Activated CD8-positive, alpha-beta T cell treated with anti-CD3 and anti-CD28 coated beads for 36 hours (primary cell): ENCODE measurements at places on chromosomes 3 and 15.

- no peak for DNase-seq
These were observed 124.7 kb upstream of the CCNL1 start for GRCh38 chr3:157284688-157285087.

GRCh38 chr3:187377842-187378241, 9.7 kb downstream of the RTP4 start:
- no peak for DNase-seq

DNA sequence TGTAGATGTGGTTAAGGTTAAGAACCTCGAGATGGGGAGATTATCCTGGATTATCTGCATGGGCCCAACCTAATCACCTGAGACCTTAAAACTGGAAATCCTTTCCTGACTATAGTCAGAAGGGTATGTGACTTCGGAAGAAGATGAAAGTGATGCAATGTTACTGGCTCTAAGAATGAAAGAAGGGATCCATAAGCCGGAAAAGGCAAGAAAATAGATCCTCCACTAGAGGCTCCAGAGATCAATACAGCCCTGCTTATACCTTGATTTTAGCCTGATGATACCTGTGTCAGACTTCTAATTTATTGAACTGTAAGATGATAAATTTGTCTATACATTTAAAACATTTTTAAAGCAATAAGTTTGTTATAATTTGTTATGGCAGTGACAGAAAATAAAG, 21.5 kb upstream of the GASK1A start:
- no peak for DNase-seq

- peak; percentile 20 for DNase-seq
These were observed 51.9 kb downstream of the CCK start for GRCh38 chr3:42214064-42214463.

- no peak for DNase-seq
These were observed 40.6 kb downstream of the TNK2 start for GRCh38 chr3:195867631-195868335.

DNA sequence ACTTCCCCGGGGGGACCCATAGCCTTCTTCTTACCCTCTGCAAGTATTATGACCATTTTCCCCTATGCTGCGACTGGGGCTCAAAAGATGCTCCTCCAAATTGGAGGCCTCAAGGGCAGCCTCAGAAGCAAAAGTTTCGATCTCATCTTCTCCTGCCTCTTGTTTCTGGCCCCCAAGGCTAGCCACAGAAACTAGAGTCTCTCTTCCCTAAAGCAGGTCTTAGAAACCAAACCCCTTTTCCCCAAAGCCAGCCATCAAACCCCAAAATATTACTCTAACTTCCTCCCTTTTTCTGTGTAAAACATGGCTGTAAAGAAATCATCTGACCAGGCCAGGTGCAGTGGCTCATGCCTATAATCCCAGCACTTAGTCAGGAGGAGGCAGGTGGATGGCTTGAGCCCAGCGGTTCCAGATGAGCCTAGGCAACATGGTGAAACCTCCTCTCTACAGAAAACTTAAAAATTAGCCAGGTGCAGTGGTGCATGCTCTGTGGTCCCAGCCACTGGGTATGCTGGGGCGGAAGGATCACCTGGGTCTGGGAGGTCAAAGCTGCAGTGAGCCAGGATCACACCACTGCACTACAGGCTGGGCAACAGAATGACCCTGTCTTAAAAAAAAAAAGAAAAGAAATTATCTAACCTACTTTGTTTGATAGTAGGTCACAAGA, 36.7 kb upstream of the MFGE8 start:
- DNase-seq = no peak

DNA sequence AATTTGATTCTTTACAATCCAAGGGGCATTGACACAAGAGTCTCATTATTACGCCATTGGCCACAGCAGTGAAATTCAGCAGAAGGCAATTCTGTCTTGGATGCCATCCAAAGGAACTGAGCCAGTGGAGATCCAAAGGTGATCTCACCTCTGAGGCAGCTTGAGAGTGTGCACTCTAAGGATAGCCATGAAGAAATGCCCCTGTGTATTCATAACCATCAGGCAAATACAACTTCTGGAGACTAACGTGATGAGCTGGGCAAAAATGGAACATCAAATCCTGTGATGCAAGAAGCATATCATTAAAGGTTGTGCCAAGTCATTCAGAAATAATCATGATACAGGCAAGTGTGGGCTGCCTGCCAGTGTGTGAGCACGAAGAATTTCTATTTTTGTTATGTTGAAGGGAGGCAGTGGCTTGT, 41.4 kb downstream of the ROBO2 start:
- no peak for DNase-seq

DNA sequence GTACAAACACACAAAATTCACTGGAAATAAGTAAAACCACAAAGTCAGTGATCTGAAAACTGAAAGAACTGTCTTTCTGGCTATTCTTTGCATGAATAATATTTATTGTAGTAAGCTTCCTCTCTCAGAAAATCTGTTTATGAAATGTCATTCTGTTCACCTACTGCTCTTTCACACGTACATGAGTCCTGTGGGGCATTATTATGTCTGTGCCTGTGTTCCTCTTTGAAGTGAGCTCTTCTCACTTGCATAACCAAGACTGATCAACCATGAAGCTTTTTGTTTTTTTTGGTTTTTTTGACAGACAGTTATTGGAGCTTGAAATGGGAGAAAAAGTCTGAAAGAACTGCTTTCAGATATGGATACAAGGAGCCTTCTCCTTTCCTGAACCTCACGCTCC, 195.8 kb downstream of the PLCH1 start:
- no peak for DNase-seq

DNA sequence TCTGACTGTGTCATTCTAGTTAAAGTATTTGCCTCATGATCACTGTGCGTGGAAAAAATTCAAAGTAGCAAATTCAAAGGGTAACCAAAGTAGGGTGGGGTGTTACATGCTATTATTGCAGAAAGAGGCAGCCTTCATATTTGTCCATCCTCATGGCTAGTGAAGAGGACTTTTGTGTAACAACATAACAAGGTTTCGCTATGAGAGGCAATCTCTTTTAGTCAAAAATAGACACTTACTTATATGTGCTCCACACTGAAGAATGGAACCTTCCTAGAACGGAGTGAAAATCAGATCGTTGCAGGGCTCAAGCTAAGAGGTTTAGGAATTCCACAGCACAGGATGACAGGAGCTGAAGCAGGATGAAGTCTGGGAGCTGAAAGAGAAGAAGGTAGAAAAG, 345.1 kb upstream of the CBLB start:
- no peak for DNase-seq

DNA sequence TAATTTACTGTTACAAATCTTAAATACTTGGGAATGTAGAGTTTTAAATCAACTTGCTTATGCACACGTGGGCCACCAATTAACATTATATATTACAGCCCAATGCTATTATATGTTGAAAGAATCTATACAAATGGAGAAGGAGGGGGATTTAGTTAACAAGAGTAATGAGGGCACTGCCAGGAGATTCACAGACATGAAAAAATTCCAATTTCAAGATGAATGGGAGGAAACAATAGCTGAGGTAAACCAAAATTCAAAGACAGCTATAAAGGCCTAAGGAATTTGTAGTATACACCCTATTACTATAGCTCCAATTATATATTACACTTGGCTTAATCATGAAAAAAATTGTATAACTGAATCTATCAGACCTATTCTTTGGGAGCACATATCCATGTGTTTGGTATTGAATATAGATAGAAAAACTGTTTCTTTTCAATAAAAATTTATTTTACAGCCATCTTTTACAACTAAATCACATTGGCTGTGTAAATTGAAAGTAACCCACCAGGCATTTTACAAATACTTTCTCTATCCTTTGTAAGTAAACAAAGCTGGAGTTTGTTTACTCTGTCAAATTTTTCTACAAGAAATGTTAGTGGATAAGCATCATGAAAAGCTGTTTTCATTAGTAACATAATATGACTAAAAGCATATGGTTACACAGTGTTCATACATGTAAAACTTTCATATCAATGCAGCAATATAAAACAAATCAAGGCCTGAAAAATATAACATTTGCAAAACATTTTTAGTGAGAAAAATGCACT, 1045.8 kb downstream of the ROBO1 start:
- no peak for DNase-seq

GRCh38 chr3:124881976-124882697, 5.0 kb downstream of the ITGB5 start:
- no peak for DNase-seq

- DNase-seq = no peak
These were observed 151.0 kb upstream of the MLF1 start for GRCh38 chr3:158419820-158420653.

DNA sequence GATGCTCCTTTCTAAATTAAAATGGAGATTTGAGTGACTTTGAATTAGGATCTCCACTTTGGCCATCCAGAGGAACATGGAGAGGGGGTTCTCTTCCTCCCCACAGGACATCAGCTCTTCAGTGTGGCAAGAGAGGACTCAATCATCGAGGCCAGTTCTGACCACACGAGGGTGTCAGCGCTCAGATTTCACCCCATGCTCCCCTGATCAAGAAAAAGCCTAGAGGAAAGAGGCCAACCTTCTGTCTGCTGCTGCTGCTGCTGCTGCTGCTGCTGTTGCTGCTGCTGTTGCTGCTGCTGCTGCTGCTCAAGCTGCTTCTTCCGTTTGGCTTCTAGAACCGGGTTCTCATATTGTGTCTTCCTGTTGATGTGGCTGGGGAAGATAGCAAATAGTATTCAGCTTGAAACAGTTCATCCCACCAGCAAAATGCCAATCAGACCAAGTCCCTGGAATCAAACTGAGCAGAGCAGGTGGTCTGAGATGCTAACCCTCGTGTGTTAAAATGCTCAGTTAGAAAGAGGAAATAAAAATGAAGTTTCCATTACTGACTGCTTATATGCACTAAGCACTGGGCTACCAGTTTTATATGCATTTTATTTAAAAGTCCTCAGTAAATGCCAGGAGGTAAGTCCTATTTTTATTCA, 599.0 kb downstream of the MAGI1 start:
- peak; percentile 3 for DNase-seq

DNA sequence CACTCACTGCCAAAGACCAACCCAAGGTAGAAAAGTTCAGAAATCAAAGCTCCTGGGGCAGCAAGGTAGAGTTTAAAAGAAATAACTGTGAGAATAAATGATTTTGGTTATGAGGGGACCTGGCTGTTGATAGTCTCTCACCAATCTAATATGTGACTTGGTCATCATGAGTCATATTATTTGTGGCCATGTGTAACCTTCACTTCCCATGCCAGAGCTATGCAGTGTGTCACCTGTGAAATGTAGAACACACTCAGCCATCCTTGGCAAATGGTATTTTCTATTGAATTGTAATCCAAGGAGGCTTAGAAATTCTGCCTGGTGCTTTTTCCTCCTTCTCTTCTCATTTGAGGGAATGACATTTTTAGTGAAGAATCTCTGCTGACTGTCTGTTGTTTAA, 184.2 kb upstream of the STAC start:
- DNase-seq = no peak

GRCh38 chr3:172156586-172156955, 117.2 kb downstream of the FNDC3B start:
- no peak for DNase-seq

DNA sequence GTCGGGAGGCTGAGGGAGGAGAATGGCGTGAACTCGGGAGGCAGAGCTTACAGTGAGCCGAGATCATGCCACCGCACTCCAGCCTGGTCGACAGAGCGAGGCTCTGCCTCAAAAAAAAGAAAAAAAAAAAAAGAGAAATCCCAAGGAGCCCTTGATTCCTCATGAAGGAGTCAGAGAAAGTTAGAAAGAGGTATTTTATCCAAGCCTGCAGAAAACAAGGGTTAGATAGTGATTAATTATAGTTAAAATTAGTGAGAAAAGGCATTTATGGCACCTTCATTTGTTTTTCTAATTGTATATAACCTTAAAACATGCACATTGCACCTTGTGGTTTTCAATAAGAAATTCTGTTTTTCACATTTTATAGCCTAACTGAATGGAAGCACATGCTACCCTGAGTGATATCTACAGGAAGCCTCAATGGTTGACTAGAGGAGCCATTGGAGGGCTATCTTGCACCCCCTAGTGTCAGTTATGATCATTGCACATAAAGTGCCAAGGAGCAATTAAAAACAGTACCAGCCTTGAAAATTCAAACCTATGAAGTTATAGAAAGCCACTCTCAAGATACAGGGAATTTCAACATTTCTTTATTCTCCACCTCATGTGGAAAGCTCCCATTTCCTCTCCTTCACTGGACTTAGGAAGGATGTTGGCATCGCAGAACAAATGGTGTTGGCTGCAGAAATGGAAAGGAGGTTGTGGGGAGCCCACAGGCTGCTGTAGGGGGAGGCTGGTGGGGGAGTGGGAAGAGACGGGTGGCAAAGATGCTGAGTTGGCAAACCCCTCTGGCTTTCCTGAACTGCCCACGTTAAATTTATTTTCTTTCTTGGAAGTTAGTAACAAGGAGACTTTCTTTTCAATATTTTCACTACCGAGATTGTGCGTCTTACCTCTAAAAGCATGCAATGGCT, 48.5 kb downstream of the ITGA11 start:
- peak; percentile 58 for DNase-seq

GRCh38 chr15:29034593-29035335, 149.0 kb downstream of the APBA2 start:
- no peak for DNase-seq

DNA sequence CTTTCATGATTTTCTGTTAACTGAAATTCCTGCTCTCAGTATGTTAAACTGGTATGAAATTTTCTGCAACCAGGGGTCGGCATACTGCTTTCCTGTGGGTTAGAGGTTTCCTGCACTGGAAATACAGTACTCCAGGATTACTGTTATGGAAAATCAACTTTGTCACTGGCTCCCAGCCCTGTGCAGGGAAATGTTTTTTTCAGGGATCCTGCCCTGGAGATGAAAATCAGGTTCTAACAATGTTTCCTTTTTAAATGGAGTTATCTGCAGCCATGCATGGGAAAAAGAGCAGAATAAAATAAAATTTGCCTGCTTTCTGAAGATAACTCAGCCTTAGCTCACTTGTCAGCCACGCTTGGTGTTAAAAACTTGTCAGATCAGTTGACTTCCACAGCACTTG, 220.4 kb downstream of the IL5RA start:
- DNase-seq = no peak
